ENCODE measurements at places on chromosomes 2 and 18.

GRCh38 chr2:51441786-51442185 lies 409.9 kb upstream of the NRXN1 start:
- DNase-seq, result no peak

DNA sequence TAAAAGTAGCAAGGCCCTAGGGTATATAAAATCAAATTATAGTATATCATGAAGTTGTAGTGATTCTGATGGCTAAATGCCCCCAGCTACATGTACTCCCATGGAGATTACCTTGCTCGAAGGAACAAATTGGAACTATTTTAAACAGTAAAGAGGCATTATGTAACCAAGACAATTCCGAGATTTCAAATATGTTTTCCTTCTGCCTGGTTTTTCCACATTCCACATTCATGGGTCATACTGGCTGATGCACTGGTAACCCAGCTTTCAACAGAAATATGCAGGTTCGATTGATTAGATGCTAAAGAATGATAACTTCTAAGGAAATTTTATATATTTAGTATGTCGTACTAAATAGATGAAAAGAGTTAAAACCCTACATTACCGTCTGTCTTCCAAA lies 62.3 kb upstream of the MGAT4A start:
- DNase-seq, result no peak

GRCh38 chr18:32974421-32975162 lies 201.8 kb upstream of the KLHL14 start:
- no peak for DNase-seq

- no peak for DNase-seq
Measured at GRCh38 chr2:239000500-239001073, 152.7 kb downstream of the TWIST2 start.

DNA sequence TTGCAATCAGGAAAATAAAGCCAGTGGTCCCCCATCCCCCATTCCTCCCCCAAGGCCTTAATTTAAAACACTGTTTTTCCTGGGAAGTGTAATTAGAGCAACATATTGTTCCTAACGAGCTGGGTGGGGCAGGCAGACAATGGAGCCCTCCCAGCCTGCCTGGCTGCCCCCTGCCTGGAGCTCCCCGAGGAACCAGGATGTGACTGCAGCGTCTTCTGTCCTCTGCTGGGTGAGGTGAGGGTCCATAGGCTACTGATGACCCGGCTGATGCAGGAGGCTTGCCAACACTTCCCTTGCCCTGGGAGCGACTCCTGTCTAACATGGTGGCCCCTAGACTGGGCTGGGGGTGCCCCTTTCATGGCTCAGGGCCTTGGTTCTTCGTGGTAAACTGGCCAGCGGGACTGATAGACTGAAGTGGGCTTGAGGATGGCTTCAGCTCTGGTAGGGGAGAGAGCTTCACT lies 152.4 kb downstream of the DYSF start:
- DNase-seq, result peak; percentile 35

DNA sequence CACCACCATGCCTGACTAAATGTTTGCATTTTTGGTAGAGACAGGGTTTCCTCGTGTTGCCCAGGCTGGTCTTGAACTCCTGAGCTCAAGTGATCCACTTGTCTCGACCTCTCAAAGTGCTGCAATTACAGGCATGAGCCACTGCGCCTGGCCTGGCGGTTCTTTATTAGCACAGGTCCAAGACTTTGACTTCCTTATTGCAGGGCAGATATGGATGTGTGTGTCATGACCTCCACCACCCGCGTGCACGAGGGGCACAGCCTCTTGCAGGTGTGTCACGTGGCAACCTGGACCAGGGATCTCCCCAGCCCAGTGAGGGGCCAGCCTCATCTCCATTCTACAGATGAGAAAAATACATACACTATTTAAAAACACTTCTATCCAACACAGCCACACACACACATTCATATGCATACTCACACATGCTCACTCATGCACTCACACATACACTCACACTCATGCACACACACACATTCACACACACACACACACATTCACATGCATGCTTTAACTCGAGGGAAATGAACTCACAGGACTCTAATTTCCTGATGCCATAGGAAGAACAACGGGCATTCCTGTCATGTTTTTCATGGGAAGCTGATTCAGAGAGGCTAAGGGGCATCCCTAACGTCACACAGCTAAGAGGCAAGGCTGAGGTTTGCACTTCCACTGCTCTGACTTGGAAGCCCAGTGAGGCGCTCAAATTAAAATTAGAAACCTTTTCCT lies 38.8 kb downstream of the RRM2 start:
- DNase-seq, result no peak

DNA sequence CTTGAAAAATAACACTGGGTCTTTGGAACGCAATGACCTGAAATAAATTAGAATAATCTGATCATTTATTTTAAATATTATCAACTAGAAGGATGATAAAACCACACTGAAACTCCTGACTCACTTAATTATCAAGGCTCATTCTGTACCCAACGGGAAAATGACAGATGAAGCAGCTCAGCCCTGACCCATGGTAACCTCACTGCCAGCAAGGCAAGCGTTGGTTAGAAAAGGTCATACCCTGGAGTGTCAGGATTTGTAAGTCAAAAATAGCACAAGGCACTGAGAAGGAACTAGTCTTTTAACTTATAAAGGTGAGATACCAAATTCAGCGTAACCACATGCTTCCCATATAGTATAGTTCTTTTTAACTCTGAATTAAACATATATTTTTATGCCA lies 277.5 kb downstream of the ETAA1 start:
- no peak for DNase-seq

DNA sequence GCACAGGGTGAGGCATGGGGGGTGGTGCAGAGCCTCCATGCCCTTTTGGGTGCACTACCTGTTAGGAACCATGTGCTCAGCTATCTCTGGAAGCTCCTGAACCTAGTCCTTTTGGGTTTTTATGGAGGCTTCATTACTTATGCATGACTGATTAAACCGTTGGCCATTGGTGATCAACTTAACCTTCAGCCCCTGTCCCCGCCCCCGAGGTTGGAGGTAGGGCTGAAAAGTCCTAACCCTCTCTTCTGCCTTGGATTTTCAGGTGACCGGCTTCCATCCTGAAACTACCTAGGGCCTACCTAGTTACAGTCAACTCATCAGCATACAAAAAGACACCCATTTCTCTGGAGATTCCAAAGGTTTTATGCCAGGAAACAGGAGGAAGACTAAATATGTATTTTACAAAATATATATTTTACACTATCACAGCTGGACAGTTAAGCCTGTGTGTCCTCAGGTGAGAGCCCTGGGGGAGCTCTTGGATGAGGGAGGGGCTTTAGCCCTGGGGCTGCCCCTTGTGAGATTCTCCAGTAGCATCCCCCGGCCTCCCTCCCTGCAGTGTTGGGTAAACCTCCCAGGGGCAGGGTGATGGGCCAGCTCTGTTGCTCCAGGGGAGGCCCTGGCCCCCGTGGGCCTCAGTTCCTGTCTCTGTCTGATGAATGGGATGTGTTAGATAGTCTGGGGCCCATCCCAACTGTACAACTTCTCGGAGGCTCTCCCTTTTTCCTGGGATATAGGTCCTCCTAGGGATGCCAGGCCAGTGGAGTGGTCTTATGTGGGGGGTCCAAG lies 24.1 kb downstream of the GLI2 start:
- peak; percentile 2 for DNase-seq

DNA sequence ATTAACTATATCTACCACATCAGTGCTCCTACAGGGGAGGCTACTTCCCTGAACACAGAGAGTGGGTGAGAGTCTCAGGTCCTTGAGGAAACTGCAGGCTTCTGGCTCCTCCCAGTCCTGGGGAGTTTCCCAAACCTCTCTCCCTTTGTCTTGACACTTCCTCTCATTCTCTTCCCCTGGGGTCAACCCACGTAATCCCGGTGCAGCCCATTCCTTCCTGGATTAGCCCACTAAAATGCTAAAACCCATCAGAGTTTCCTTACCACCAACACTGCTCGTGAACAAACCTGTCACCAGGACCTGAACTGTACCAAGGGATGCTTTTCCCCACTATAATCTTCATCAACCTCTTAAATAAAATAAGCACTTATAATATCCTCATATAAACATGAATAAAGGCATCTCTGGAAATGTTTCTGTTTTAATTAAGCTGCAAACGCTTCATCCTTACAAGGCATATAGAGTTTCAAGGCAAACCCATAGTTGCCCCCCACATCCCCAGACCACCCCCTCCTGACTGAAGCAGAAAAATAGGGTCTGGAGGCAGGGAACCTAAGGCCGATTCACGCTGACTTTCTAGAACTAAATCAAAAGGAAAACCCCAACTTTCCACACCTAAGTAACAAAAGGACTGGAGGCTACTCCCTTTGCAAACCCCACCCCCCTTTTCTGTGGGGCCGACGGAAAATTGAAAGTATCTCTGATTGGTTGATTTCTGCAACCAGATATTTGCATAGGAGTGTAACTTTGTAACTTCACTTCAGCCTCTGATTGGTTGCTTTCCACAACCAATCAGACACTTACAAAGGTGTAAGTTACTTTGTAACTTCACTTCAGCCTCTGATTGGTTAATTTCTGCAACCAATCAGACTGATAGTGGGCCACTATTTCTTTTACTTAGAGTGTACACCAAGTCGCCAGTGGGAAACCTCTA lies 19.0 kb downstream of the TMSB10 start:
- no peak for DNase-seq

- no peak for DNase-seq
Measured at GRCh38 chr18:43606795-43607194, 329.5 kb upstream of the SYT4 start.

DNA sequence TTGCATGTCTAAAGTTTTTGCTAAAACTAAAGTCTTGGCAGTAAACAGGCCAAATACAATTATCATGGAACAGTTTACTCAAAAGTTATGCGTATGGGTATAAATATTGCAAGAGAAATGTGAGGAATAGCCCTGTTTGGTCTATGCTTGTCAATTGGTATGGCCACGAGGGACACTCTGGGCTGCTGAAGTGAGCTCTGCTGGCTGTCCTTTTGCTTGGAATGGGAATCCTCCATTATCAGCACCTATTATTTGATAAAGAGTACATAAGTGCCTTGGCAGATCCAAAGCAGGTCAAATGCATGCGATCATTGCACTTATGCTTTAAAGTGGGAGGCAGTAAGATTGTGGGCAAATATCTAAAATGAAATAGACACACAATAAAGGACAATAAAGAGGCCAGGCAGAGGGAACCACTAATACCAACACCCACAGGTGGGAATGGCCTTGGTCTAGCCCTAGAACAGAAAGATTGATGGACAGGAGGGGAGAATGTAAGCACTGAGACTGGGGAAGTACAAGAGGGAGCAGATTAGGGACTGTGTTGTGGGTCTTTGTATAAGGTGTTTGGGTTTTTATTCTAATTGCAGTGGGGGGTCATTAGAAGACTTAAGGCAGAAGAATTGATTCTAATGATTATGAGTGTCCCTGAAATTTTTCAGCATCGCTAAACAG lies 60.0 kb upstream of the NOSTRIN start:
- no peak for DNase-seq
